ENCODE measurements at places on chromosomes 7 and 10.

- no peak for DNase-seq
- H3K27me3 ChIP-seq: no peaks in the 10 kb centered on the region
Measured at GRCh38 chr7:120043250-120043649, 229.7 kb upstream of the KCND2 start.

DNA sequence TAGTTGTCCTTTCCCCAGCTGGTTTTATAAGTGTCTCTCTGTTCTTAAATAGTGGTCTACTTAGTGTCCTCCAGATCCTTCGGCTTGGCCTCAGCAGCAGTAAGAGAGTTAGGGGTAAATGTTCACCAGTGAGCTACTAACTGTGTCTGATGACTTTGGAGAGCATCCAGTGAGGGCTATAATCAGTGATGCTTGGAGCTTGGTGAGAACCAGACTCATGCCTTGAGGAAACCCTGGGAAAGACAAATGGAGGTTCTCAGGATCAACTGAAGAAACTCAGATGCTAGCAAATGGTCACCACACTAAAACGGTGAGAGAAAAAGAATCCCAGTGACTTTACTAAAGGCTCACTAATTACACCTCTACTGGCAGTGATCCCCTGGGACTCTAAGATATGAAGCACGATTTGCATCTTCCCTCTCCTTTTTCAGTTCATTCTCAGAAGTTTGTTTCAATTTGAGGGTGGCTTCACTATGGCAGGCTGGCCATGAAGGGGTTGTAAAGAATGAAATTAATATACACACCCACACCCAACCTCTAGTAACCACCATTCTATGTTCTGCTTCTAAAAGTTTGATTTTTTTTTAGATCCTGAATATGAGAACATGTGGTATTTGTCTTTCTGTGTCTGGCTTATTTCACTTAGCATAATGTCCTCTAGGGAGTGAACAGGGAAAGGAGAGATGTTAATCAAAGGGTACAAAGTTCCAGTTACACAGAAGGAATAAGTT, 177.9 kb downstream of the PDE1C start:
- no peak for DNase-seq
- H3K27me3 ChIP-seq: no peaks in the 10 kb centered on the region
- H3K4me1 ChIP-seq: no peaks in the 10 kb centered on the region
- no peak overlapping the region for H3K4me3 ChIP-seq
- H3K36me3 ChIP-seq: no peaks in the 10 kb centered on the region

- H3K4me1 ChIP-seq: no peaks in the 10 kb centered on the region
- no peak overlapping the region for H3K4me3 ChIP-seq
- H3K27me3 ChIP-seq: no peaks in the 10 kb centered on the region
Measured at GRCh38 chr7:44139311-44140010, 1.7 kb downstream of the MYL7 start.

DNA sequence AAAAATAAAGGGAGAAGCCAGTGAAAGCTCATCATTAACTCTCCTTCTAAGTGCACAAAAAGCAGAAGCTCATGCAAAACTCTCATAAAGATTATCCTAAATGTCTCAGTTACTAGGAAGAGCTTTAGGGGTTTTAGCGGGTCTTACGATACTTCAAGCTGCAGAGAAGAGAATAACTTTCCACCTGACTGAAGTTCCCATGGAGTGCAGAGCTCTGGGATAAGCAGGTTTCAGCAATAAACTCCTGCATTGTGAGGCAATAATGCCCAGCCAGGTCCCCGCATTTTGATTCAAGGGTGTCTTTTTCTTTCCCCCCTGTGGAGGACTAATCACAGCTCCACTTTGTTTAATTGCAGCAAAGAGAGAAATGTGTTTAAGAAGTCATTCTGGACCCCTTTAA, 241.9 kb upstream of the SP8 start:
- no peak overlapping the region for H3K4me3 ChIP-seq
- H3K27me3 ChIP-seq: no peaks in the 10 kb centered on the region
- H3K36me3 ChIP-seq: no peaks in the 10 kb centered on the region
- no peak overlapping the region for H3K27ac ChIP-seq
- no peaks in the 10 kb centered on the region for H3K4me1 ChIP-seq

GRCh38 chr10:59708816-59709394, 745 bp downstream of the SLC16A9 start:
- no peak overlapping the region for H3K27ac ChIP-seq
- no peak for DNase-seq
- H3K27me3 ChIP-seq: no peaks in the 10 kb centered on the region
- H3K36me3 ChIP-seq: no peaks in the 10 kb centered on the region

DNA sequence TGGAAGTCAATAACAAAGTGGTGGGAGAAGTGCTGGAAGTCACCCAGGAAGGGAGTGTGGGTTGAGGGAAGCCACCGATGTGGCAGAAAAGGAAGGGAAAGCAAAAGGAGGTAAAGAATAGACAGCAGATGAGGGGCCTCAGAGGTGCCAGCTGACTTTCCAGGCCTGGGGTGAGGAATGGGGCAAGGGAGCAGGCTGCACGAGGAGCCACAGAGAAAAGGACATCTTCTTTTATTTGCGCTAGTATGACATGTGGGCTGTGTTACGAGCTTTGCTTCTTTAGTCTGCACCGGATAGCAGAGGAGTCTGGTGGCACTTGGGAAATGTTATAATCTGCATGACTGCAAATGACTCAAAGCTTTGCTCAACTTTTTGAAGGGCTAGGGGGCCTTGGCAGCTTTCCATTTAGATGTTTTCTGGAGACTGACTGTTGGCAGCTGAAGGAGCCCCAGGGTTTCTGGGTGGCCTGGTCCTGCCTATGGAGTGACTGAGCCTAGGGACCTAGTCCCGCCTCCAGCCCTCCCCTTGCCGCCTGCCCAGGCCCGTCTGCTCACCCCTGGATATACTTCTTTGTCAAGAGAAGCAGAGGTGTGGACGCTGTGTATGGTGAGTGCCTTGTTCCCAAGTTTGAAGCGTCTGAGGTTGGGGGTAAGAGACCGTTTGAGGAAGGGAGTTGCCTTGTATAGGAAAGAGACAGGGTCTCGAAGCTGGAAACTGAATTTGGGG, 5.1 kb downstream of the PRXL2A start:
- H3K4me1 ChIP-seq: peaks cover 7% of the 10 kb centered on the region
- H3K36me3 ChIP-seq: no peaks in the 10 kb centered on the region
- H3K27ac ChIP-seq: no peak overlapping the region
- no peak overlapping the region for H3K4me3 ChIP-seq
- no peak for DNase-seq

- H3K4me1 ChIP-seq: no peaks in the 10 kb centered on the region
- no peak overlapping the region for H3K4me3 ChIP-seq
- no peak for DNase-seq
- no peaks in the 10 kb centered on the region for H3K27me3 ChIP-seq
- H3K36me3 ChIP-seq: peaks cover 11% of the 10 kb centered on the region
Measured at GRCh38 chr7:151138153-151138851, 29.2 kb downstream of the GBX1 start.

DNA sequence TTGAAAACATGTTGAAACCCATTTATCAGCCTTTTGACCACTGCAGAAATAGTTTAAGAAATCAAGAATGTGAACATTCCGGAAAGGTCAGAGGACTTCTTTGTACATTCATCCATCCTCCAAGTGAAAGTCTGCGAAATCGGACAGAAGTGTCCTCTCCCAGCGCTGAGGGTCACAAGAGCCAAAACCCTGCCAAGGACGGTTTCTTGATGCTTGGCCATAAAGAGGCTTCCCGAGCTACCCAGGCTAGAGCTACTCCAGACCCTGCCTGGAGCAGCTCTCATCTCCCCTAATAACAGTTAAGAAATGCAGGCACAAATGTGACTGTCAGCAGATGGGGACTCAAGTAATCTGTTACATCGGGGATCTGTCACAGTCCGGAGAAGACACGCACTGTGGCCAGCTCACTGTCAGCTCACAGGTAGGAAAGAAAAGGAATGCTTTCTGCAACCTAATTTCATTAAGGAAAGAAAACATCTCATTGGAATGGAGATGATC, 4.5 kb upstream of the CYTH3 start:
- DNase-seq: no peak
- peaks cover 9% of the 10 kb centered on the region for H3K4me1 ChIP-seq
- H3K27ac ChIP-seq: no peak overlapping the region
- H3K36me3 ChIP-seq: no peaks in the 10 kb centered on the region
- H3K27me3 ChIP-seq: no peaks in the 10 kb centered on the region

- no peaks in the 10 kb centered on the region for H3K27me3 ChIP-seq
- H3K36me3 ChIP-seq: no peaks in the 10 kb centered on the region
- no peaks in the 10 kb centered on the region for H3K4me1 ChIP-seq
Measured at GRCh38 chr7:54336800-54337199, 205.4 kb upstream of the VSTM2A start.

- no peak overlapping the region for H3K4me3 ChIP-seq
- H3K27ac ChIP-seq: no peak overlapping the region
- H3K4me1 ChIP-seq: no peaks in the 10 kb centered on the region
Measured at GRCh38 chr10:88104223-88104622, 240.8 kb downstream of the PTEN start.

- H3K4me3 ChIP-seq: no peak overlapping the region
- no peak overlapping the region for H3K27ac ChIP-seq
Measured at GRCh38 chr7:108178398-108178797, 48.2 kb upstream of the LAMB4 start.

- no peak overlapping the region for H3K4me3 ChIP-seq
- H3K27me3 ChIP-seq: no peaks in the 10 kb centered on the region
- no peaks in the 10 kb centered on the region for H3K4me1 ChIP-seq
- no peaks in the 10 kb centered on the region for H3K36me3 ChIP-seq
- no peak for DNase-seq
Measured at GRCh38 chr7:90560730-90561129, 35.4 kb upstream of the CDK14 start.

DNA sequence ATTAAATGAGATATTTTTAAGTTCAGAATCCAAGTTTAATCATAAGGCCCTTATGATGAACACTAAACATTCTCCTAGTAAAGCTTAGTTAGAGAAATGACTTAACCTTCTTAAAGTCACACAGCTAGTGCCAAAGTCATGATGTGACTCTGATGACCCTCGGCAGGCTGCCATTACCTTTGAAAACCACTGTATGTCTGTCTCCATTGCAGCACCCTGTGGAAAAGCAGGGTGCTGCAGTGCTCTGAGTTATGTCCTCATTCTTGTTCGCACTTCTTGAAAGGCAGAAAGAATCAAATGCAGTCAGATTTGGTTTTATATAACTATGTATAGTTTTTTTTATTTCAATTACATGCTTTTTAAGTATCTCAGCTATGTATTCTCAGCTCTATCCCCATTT, 105.0 kb downstream of the PHTF2 start:
- no peaks in the 10 kb centered on the region for H3K27me3 ChIP-seq
- H3K27ac ChIP-seq: no peak overlapping the region
- H3K4me1 ChIP-seq: no peaks in the 10 kb centered on the region
- peaks cover 10% of the 10 kb centered on the region for H3K36me3 ChIP-seq

GRCh38 chr10:35979116-35979515, 337.0 kb upstream of the FZD8 start:
- H3K4me3 ChIP-seq: no peak overlapping the region
- no peaks in the 10 kb centered on the region for H3K4me1 ChIP-seq
- DNase-seq: no peak
- H3K27me3 ChIP-seq: no peaks in the 10 kb centered on the region

GRCh38 chr10:80284522-80284921, 4.9 kb downstream of the MAT1A start:
- H3K4me3 ChIP-seq: no peak overlapping the region
- no peaks in the 10 kb centered on the region for H3K36me3 ChIP-seq
- H3K4me1 ChIP-seq: no peaks in the 10 kb centered on the region
- H3K27me3 ChIP-seq: no peaks in the 10 kb centered on the region
- DNase-seq: no peak
- H3K27ac ChIP-seq: no peak overlapping the region

DNA sequence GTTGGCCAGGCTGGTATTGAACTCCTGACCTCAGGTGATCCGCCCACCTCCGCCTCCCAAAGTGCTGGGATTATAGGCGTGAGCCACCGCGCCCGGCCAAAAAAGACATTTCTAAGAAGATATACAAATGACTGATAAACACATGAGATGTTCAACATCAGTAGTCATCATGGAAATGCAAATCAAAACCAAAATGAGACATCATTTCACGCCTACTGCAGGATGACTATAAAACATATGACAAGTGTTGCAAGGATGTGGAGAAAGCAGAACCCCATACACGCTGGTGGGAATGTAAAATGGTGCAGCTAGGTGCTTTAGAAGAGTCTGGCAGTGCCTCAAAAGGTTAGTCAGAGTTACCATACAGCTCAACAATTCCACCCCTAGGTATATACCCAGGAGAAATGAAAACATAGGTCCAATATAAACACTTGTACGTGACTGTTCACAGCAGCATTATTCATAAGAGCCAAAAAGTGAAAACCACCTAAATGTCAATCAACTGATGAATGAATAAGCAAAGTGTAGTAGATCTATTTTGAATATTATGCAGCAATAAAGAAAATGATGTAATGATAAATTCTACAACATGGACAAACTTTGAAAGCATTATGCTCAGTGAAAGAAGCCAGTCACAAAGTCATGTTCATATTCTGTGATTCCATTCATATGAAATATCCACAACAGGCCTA, 24.5 kb downstream of the TMEM209 start:
- no peak overlapping the region for H3K27ac ChIP-seq
- no peak for DNase-seq
- no peaks in the 10 kb centered on the region for H3K4me1 ChIP-seq
- H3K36me3 ChIP-seq: peaks cover 52% of the 10 kb centered on the region

DNA sequence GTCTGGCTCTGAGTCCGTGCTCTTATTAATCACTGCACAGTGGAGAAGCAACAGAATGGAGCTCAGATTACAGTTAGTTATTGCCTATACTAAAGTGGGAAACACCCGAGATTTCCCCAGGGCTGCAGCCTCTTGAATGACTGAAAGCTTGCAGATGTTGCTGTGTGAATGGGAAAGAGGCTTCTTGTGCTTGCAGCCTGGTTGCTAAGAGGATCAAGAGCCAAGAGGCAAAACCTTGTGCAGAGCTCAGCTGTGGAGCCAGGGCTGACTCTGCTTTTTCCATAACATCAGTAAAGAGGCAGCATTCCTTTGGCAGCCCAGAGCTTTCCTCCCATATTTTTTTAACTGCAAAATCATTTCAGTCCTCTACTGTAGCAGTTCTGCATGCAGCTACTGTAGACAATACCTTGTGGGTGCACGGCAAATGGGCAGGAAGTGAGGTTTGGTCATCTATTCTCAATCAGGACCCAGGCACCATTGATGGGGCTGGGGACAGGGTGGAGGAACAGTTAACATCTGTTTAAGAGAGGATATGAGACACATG, 86.5 kb downstream of the RALA start:
- DNase-seq: no peak
- H3K4me1 ChIP-seq: no peaks in the 10 kb centered on the region
- H3K27me3 ChIP-seq: no peaks in the 10 kb centered on the region
- no peak overlapping the region for H3K27ac ChIP-seq
- H3K36me3 ChIP-seq: no peaks in the 10 kb centered on the region
- no peak overlapping the region for H3K4me3 ChIP-seq

DNA sequence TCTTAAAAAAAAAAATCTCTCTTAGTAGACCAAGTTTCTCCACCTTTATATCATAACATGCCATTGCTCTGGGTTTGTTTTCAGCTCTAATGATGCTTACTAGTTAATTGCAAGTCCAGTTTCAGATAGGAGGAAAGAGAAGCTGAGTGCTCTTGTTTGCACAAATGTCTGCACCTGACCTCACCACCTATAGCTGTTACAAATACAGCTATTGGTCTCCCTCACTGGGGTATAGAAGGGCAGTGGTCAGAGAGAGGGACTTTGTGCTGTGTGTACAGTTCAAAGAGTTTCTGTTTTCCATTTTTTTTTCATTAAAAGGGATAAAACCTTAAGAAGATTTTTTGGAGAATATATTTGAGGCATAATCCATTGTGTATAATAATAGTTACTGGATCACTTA, 52.7 kb downstream of the TAS2R16 start:
- no peak overlapping the region for H3K4me3 ChIP-seq
- H3K4me1 ChIP-seq: no peaks in the 10 kb centered on the region
- no peaks in the 10 kb centered on the region for H3K36me3 ChIP-seq
- no peak for DNase-seq
- no peaks in the 10 kb centered on the region for H3K27me3 ChIP-seq

Data from effector memory CD4-positive, alpha-beta T cell (primary cell).